Coronary artery (tissue), 2 donors: ENCODE measurements at places on chromosomes 1 and 21.

- DNase-seq = no peak
Measured at GRCh38 chr1:85626818-85627217, 46.3 kb downstream of the CCN1 start.

DNA sequence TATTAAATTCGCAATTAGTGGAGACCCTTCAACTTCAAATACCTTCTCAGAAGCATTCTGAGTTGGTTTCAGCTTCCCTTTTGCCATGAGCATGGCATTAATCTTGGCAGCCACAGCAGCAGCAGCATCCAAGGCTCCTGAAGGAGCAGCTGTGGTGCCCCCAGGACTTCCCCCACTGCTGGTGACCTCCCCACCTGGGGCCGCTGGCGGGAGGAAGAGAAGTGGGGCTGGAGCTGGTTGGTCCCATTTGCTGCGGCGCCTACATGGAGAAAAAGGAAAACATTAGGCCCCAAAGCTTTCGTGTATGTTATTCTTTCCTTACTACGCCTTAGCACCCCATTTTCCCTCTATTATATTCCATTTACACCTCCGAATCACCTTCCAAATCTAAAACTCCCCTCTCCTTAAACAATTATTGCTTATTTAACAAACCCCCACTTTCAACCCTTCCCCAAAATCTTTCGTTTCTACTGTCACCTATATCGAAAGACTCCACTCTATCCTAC is 569 bp downstream of the KHDC4 start:
- DNase-seq = no peak

GRCh38 chr1:61352845-61353435 is 270.6 kb downstream of the NFIA start:
- DNase-seq = no peak

DNA sequence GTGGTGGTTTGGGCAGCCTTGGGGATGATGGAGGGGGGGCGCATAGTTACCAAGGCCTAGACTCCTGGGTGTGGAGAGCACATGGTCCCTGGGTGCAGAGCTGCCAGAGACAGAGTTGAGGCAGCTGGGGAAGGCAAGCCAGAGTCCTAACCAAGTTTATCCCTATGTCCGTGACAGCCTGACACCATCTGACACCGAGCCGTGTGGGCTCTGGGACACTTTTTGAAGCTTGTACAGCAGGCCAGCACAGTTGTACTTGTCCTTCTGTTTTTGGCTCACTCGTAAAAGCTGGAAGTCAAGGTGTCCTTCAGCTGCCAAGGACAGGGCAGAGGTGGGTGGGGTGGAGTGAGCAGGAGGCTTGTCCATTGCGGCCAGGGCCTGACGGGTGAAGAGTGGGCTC is 28.5 kb downstream of the SLC26A9 start:
- no peak for DNase-seq

DNA sequence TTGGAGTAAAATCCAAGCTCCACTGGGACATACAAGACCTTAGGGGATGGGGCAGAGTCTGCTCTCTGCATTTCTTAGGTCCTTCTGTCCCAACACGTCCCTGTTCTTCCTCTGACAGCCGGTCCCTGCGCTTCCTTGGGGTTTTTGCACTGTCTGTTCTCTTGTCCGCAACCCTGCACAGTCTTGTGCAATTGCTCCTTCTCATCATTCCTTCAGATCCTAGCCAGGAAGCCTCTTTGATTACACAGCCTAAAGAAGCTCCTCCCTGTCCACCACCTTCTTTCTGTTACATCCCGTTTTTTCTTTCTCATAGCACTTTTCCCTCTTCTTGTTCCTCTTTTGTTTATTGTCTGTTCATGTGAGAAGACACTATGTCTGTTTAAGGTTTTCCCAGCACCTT is 19.9 kb downstream of the ACOT11 start:
- no peak for DNase-seq

- no peak for DNase-seq
Measured at GRCh38 chr1:87204921-87205320, 123.8 kb upstream of the LMO4 start.

GRCh38 chr1:32858136-32858535 is 12.6 kb downstream of the FNDC5 start:
- DNase-seq = no peak

- DNase-seq = no peak
Measured at GRCh38 chr21:34885125-34885524, 164.0 kb downstream of the RUNX1 start.
